Activated CD8-positive, alpha-beta memory T cell treated with anti-CD3 and anti-CD28 coated beads for 24 hours (primary cell): ENCODE measurements at places on chromosomes 6 and 20.

DNA sequence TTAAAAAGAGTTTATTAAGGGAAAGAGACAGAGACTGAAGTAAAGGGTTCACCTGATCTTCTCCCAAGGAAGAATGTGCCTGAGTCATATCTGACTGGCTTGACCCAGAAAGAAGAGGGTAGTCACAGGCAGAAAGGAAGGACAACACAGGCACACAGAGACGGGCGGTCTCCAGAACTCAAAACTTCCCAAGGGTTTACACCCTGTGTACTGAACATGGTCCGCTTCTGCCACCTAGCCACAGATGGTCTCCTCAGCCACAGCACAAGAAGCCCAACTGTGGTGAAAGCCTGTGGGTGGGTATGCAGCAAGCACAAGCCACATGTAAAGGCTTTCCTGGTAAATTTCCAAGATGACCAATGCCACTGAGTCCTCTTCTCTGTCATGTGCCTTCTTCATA is 17.2 kb downstream of the UNC5CL start:
- DNase-seq = no peak

- no peak for DNase-seq
Measured at GRCh38 chr20:14282140-14282539, 55.3 kb downstream of the FLRT3 start.

GRCh38 chr6:147046141-147046877 is 157.9 kb upstream of the STXBP5 start:
- no peak for DNase-seq

DNA sequence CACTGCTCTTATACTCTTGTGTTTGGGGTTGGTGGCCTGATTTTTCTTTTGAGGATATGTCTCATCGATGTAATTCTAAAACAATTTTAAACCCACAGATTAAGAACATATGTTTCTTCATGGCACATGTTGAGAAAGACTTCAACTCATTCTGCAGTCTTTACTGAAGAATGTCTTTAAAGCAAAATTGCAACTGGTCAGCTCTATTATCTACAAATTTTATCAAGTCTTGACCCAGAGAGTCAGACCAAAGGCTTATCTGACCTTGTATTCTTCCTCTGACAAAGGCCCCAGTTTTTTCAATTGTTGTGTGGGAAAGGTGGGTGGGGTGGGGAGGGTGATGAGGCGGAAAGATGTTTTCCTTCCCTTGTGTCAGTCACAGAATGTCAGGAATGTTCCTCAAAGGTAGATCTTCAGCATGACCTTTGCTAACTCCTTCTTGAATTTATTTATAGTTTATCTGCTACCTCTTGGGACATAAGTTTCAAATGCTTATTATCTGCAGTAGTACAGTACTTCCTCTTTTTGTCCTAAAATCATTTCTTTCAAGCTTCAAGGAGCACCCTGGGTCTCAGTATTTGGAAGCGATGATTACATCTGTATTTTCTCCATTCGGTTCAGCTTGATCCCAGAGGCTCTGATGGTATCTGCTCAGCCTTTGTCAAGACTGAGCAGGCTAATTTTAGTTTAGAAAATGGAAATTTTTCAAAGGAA is 63.2 kb upstream of the TIAM2 start:
- no peak for DNase-seq

GRCh38 chr20:44720997-44721784 is 6.0 kb downstream of the CCN5 start:
- no peak for DNase-seq

DNA sequence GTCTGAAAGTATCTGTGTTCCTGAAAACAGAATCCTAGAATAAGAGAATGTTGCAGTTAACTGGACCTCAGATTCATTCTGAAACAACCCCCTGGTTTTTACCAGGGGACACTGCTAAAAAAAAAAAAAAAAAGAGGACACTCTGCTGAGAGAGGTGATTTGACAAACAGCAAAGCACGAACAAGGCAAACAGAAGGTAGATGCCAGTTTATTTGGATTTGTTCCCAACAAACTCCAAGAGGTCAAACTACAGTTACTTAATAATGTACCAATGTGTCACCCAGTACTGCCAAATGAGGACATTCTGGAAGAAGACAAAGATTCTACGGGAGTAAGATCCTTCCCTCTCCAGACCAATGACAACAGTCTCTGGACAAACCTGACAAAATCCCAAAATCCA is 40.6 kb upstream of the SLC22A16 start:
- no peak for DNase-seq

DNA sequence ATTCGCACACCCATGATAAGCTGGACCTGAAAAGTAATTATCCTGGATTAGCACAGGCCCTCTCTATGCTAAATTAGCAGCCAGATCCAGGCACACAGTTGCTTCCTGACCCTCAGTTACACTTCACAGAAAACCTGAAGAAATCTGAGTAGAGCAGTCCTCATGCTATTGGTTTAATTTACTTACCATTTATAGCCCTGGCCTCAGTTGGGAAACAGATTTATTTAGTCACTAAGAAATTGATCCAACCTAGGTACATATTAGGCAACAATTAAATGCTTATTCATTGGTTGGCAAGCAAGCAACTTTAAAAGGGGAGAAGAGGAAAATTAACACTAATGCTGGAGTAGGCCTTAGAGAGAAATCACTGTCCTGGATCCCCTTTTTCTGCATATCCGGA is 15.6 kb upstream of the EYA4 start:
- DNase-seq = no peak

- no peak for DNase-seq
Measured at GRCh38 chr6:66771626-66772025, 1064.6 kb upstream of the EYS start.

GRCh38 chr6:62803094-62803493 is 408.2 kb upstream of the FKBP1C start:
- no peak for DNase-seq

DNA sequence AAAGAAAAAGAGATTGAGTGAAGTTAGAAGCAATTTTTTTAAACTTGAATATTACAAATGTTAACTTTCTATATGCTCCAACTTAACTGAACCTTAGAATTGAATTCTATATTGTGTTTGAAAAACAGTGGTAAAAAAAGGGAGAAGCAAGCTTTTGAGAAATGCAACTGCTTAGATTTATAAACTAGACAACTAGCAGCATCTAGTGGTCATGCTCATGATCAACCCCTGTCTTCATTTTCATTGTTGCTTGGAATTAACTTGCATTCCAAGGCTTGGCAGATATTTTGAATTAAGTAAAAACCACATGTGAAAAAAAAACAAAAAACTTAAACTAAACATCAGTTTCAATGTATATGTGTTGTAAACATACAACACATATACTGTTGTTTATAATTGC is 113.1 kb downstream of the C6orf58 start:
- DNase-seq = no peak

GRCh38 chr20:37345339-37346235 is at the start of gene SRC:
Gene SRC (plus strand): TSS chr20:37346140. CDS start chr20:37384154, 38,014 bp downstream.
- DNase-seq = peak; percentile 73

GRCh38 chr6:47478233-47479139 is 897 bp downstream of the CD2AP start:
- DNase-seq = no peak

DNA sequence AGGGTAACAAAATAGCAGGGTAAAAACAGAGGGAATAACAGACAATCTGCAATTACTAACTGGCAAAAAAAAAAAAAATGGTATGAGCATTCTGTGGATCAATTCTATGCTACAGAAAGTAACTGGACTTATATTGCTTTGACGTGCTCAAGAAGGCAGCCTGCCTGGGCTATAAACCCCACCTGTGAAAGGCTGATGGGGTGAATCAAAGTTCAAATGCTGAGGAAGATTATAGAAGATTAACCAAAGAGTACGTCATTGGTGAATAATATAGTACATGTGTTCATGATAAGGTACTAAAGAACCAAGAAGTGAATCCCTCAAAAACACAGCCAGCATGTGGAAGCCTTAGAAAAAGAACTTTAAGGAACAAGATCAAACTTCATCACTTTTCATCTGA is 441.9 kb upstream of the PTCHD4 start:
- no peak for DNase-seq

- no peak for DNase-seq
Measured at GRCh38 chr6:134678436-134678889, 271.4 kb downstream of the ALDH8A1 start.

GRCh38 chr6:38933426-38933825 is 115.2 kb upstream of the GLP1R start:
- DNase-seq = no peak

GRCh38 chr6:33786736-33787135 is 2.2 kb downstream of the LEMD2 start:
- DNase-seq = no peak

- no peak for DNase-seq
Measured at GRCh38 chr6:120378582-120379220, 955.6 kb downstream of the TBC1D32 start.

- no peak for DNase-seq
Measured at GRCh38 chr6:163296835-163297519, 117.5 kb upstream of the QKI start.

DNA sequence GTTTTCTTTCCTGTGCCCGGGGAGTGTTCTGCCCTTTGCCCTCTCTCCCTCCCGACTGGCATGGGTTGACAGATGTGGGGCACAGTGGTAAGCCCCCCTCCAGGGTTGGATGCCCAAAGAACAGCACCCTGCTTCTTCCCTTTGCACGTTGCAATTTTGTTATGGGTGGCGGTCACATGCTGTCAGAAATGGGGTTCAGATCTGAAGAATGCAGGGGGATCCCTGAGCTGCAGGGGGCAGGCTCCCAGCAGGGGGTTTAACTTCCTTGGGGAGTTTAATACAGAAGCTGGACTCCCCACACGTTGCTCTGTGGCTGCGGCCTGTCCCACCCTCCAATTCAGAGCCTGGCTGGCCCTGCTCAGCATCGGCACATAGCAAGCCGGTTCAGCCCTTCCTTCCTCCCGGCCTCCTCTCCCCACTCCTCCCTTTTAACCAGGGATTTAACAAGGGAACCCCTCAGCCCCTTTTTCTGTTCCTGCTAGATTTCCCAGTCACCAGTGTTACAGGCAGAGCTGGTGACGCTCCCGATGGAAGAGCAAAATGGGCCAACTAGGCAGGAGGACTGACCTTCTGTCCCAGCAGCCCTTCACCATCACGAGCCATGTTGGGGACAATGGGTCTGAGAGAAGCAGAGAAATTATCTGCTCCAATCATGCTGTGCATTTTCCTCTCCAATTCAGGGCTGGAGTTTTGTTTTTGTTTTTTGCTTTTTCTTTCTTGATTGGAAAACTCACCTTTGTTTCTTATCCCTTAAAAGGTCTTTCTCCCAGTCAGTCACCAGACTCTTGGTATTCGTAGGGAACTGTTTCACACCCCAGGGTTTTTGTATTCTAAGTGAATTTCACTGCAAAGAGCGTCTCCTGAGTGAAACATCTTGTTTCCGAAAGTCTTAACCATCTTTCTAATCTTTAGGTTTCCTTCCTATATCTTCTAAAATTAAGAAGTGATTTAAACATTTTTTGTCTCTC is 6.8 kb downstream of the FOXF2 start:
- DNase-seq = no peak

DNA sequence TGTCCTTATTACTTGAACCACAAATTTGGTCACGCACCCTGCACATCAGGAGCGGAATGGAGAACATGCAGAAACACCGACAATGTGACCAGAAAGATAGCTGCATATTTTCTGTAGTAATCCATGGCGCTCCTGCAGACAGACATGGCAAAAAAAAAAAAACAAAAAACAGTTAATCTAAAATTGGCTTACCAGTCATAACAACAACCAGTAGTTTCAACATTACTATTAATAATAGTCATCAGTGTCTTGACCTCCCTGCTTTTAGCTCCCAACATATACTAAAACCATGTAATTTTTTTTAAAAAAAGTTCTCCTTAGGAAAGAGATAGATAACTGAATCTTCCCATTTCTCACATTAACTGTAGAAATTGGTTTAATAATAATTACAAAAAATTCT is 6.8 kb downstream of the CGA start:
- DNase-seq = no peak

DNA sequence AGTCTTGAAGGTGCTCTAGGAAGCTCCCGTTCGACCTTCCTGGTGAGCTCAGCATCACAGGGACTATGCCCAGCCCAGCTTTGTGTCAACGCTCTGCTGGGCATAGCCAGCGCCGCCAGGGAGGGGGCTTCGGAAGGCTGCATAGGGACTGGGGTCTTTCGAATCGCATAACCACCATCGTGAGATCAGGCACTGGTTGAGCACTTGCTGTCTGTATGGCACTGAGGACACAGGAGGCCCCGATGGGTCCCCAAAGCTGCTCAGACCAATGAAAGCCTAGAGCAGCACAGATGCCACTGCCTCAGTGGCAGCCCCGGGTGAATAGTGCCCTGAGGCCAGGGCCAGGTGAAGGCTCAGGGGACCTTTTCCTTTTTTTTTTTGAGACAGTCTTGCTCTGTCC is 96.7 kb downstream of the TAF4 start:
- no peak for DNase-seq

DNA sequence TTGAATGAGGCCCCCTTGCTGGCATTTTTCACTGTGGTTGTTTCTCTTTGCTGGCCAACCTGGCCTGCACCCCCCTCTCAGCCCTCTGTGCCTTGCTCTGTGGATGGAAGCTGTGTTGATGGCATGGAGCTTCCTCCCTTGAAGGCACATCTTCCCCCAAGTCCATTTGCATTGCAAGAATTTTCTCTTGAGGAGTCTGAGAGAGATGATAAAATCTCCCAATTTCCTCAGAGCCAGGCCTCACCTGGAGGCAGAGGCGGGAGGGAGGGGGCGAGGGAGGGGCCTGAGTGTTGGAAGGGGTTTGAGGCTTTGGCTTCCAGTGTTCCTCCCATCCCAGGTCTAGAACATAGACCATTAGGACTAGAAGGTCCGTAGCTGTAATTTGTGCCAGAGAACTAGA is 175.1 kb downstream of the SCP2D1 start:
- no peak for DNase-seq

- no peak for DNase-seq
Measured at GRCh38 chr20:16707674-16708073, 22.2 kb upstream of the SNRPB2 start.

GRCh38 chr20:47606983-47607613 is 105.4 kb downstream of the NCOA3 start:
- no peak for DNase-seq

GRCh38 chr6:35093118-35093445 is 48.1 kb downstream of the TCP11 start:
- DNase-seq = no peak

- DNase-seq = no peak
Measured at GRCh38 chr6:49462599-49462926, 490 bp downstream of the MMUT start.

GRCh38 chr20:51487565-51488268 is 54.8 kb downstream of the NFATC2 start:
- DNase-seq = no peak

DNA sequence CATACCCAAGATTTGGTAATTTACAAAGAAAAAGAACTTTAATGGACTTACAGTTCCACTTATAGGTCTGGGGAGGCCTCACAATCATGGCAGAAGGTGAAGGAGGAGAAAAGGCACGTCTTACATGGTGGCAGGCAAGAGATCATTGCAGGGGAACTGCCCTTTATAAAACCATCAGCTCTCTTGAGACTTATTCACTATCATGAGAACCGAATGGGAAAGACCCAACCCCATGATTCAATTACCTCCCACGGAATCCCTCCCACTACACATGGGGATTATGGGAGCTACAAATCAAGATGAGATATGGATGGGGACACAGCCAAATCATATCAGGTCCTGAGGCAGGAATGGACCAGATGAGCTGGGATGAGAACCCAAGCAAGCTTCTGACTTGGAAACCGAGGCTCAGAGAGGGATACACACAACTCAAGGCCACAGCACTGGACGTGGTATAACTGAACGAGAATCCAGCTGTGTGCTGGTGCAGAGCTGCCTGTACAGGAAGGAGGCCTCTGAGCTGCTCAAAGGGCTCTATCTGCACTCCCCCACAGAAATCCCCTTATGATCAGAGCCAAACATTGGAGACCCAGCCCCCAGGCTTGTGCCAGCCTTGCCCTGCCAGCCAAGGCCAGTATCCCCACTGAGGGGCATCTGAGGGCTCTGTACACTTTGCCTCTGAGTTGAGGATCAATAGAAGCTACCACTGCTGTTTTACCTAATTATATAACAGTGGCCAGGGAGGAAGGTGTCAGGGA is 137.8 kb downstream of the CEBPB start:
- DNase-seq = no peak
